ENCODE measurements at places on chromosomes 13 and 19. TPM values are rescaled to one million over a fixed set of nuclear protein-coding genes. Genes with fewer than 3 reads are reported as not detected.

Gene BICRA
- total RNA-seq, result 10.3 TPM

Gene KLHL26
- total RNA-seq, result 8.3 TPM

Gene EPS8L1
- 0.99 TPM for total RNA-seq

Gene ICAM3
- 7.0 TPM for total RNA-seq

Gene B3GLCT
- 4.5 TPM for total RNA-seq

Gene CCL25
- total RNA-seq, result not detected

Gene SULT2A1
- total RNA-seq, result not detected

Gene PSG1
- total RNA-seq, result 0.58 TPM

Data from smooth muscle cell of trachea (primary cell).